Stimulated activated CD4-positive, alpha-beta T cell treated with anti-CD3 and anti-CD28 coated beads, TNF-alpha, amount 100 ng/mL, for 4 hours (primary cell): ENCODE measurements at places on chromosomes 4 and X.

GRCh38 chrX:1658071-1658491, 43.2 kb downstream of the ASMT start:
- DNase-seq: no peak

- DNase-seq: no peak
Observed at GRCh38 chr4:122612540-122612939, 8.3 kb downstream of the IL21 start.

- no peak for DNase-seq
Observed at GRCh38 chrX:70026851-70027200, 22.9 kb downstream of the AWAT2 start.

DNA sequence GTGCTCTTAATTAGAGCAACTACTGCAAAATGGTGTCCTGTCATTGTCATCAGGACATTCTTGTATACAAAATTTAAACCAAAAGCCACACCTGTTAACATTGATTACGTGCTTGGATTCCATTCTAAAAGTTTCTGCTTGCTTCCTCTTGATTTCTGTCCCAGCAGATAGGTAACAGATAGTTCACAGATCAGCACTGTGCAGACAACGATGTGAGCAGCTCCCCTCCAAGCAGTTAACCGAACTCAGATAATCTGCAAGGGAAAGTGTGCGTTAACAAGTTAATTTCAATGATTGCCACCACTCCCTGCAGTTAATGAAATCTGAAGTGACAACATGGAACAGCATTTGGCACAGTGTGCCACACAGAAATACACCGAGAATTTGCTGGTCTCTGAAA, 54.4 kb upstream of the RELL1 start:
- no peak for DNase-seq

- no peak for DNase-seq
Observed at GRCh38 chrX:2705046-2705832, 14.1 kb downstream of the CD99 start.

DNA sequence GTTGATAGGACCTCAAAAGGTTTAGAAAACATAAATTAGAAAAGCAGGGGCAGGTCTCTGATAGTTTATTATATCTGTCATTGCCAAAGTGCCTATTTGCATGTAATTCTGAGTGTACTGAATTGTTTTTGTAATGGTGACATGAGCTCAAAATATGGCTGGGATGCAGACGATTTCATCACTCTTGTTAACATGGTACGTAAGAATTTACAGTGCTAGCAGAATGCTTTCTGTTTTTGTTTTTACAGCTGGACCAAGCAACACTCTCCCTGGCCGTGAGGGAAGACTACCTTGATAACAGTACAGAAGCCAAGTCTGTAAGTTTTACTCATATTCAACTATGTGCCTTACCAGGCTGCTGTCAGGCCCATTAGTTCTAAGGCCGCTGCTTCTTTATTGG, 58.1 kb downstream of the PHEX start:
- DNase-seq: no peak
